Mononuclear cell (primary cell): ENCODE measurements at places on chromosomes 13 and 19. TPM values are rescaled to one million over a fixed set of nuclear protein-coding genes. Genes with fewer than 3 reads are reported as not detected.

AKAP8 gene
- 57.5 TPM for total RNA-seq

ZNF486 gene
- 4.0 TPM for total RNA-seq

ZNF99 gene
- under 0.01 TPM for total RNA-seq

MUC16 gene
- total RNA-seq, result under 0.01 TPM

NLRP5 gene
- not detected for total RNA-seq

ZNF296 gene
- total RNA-seq, result 1.2 TPM

CYP4F2 gene
- total RNA-seq, result not detected

NKPD1 gene
- total RNA-seq, result 0.84 TPM

ARHGAP45 gene
- total RNA-seq, result 261 TPM

ZNF844 gene
- total RNA-seq, result 32.2 TPM

IL4I1 gene
- total RNA-seq, result 2.0 TPM

TRPC4 gene
- total RNA-seq, result not detected

LIM2 gene
- total RNA-seq, result 0.21 TPM

PGLYRP2 gene
- not detected for total RNA-seq

ZNF329 gene
- total RNA-seq, result 23.8 TPM

SIGLEC12 gene
- total RNA-seq, result not detected

CLEC11A gene
- total RNA-seq, result 3.8 TPM

MBD3L5 gene
- not detected for total RNA-seq

TNPO2 gene
- total RNA-seq, result 20.3 TPM

APLP1 gene
- not detected for total RNA-seq

ACTMAP gene
- total RNA-seq, result 0.52 TPM

ZNF541 gene
- total RNA-seq, result 0.21 TPM

ZNF135 gene
- 0.84 TPM for total RNA-seq

MAST1 gene
- 0.52 TPM for total RNA-seq

NPAS1 gene
- 0.10 TPM for total RNA-seq

DAND5 gene
- total RNA-seq, result not detected

SPPL2B gene
- total RNA-seq, result 33.5 TPM

MISP3 gene
- 1.7 TPM for total RNA-seq

ZNF433 gene
- total RNA-seq, result 0.63 TPM

KLK12 gene
- not detected for total RNA-seq

FFAR2 gene
- 16.5 TPM for total RNA-seq

NUMBL gene
- total RNA-seq, result 3.1 TPM

RPL28 gene
- 605 TPM for total RNA-seq

ZNF253 gene
- total RNA-seq, result 6.6 TPM

PSG3 gene
- total RNA-seq, result 0.10 TPM

ZNF525 gene
- total RNA-seq, result 18.6 TPM

CPB2 gene
- total RNA-seq, result not detected

FXYD7 gene
- 1.4 TPM for total RNA-seq

IL12RB1 gene
- total RNA-seq, result 26.9 TPM

CGB2 gene
- not detected for total RNA-seq

ZIK1 gene
- 8.4 TPM for total RNA-seq

DCT gene
- not detected for total RNA-seq

KLK6 gene
- total RNA-seq, result not detected

ZNF613 gene
- total RNA-seq, result 0.84 TPM

ZNF567 gene
- 15.0 TPM for total RNA-seq

EFNA2 gene
- total RNA-seq, result not detected

RETN gene
- 47.2 TPM for total RNA-seq

SPRED3 gene
- total RNA-seq, result 0.10 TPM

DIRAS1 gene
- total RNA-seq, result 1.2 TPM

MBD3L3 gene
- total RNA-seq, result not detected

ZNF846 gene
- 4.8 TPM for total RNA-seq

PLA2G4C gene
- total RNA-seq, result 4.2 TPM

KLK4 gene
- 0.21 TPM for total RNA-seq

GRK1 gene
- not detected for total RNA-seq

C1QTNF9B gene
- total RNA-seq, result not detected

HCN2 gene
- 0.21 TPM for total RNA-seq

CEBPA gene
- total RNA-seq, result 19.8 TPM

CYSLTR2 gene
- 4.7 TPM for total RNA-seq

ZNF560 gene
- not detected for total RNA-seq
